ENCODE measurements at places on chromosomes 5 and 9. TPM values are rescaled to one million over a fixed set of nuclear protein-coding genes. Genes with fewer than 3 reads are reported as not detected.

The LCN12 gene
- total RNA-seq, result 2.6 TPM

- H3K27me3 ChIP-seq, result peaks cover 30% of the 10 kb centered on the region
- H3K4me3 ChIP-seq, result no peak overlapping the region
- no peaks in the 10 kb centered on the region for H3K36me3 ChIP-seq
- DNase-seq, result no peak
- no peak overlapping the region for H3K27ac ChIP-seq
Observed at GRCh38 chr5:144035046-144035740, 135.3 kb downstream of the YIPF5 start.

DNA sequence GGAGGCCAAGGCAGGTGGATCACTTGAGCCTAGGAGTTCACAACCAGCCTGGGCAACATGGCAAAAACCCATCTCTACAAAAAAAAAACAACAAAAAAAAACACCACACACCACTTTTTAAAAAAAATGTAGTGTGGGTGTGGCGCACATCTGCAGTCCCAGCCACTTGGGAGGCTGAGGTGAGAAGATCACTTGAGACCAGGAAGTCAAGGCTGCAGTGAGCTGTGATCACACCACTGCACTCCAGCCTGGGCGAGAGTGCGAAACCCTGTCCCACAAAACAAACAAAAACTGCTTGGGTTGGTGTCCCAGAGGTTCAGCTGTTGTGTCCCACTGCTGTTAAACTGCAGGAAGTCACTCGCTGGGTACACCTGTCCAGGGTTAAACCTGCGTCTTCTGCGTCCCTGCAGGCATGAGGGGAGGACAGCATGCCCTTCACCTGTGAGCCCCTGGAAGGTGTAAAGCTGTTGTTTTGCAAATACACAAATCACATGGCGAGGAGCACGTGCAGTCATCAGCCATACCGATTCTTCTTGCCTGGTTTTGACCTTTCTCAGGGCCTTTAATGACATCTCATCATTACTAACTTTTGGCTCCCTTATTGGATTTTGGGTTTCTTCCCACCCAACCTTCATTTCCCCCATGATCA is 29.3 kb upstream of the CLPTM1L start:
- H3K36me3 ChIP-seq, result no peaks in the 10 kb centered on the region
- H3K27ac ChIP-seq, result no peak overlapping the region
- H3K4me1 ChIP-seq, result peaks cover 4% of the 10 kb centered on the region
- DNase-seq, result no peak
- no peaks in the 10 kb centered on the region for H3K27me3 ChIP-seq

- no peak overlapping the region for H3K4me3 ChIP-seq
- no peaks in the 10 kb centered on the region for H3K36me3 ChIP-seq
- H3K27ac ChIP-seq, result no peak overlapping the region
- no peak for DNase-seq
- peaks cover 6% of the 10 kb centered on the region for H3K4me1 ChIP-seq
Observed at GRCh38 chr5:81232464-81233079, 550 bp upstream of the CKMT2 start.
